Diencephalon (tissue), 1 donor: ENCODE measurements at places on chromosomes 3 and 15. TPM values are rescaled to one million over a fixed set of nuclear protein-coding genes. Genes with fewer than 3 reads are reported as not detected.

CATSPER2 gene
- total RNA-seq, result 5.5 TPM

RNF7 gene
- total RNA-seq, result 29.5 TPM

TRIM42 gene
- not detected for total RNA-seq

TIPIN gene
- total RNA-seq, result 15.0 TPM

ERICH6 gene
- total RNA-seq, result 0.46 TPM
